CD4-positive, alpha-beta memory T cell (primary cell): ENCODE measurements at places on chromosomes 3 and 15. TPM values are rescaled to one million over a fixed set of nuclear protein-coding genes. Genes with fewer than 3 reads are reported as not detected.

Gene ISLR2
- not detected for total RNA-seq

Gene DNAH12
- total RNA-seq, result 0.09 TPM

Gene DAZL
- not detected for total RNA-seq

Gene HRH1
- 0.81 TPM for total RNA-seq

Gene BLM
- 8.9 TPM for total RNA-seq

Gene GOLGA8S
- total RNA-seq, result 0.30 TPM

Gene CD86
- 1.2 TPM for total RNA-seq

Gene KCNH8
- 0.06 TPM for total RNA-seq

Gene RARRES1
- total RNA-seq, result not detected

Gene MAP2K5
- 31.4 TPM for total RNA-seq

Gene OCA2
- not detected for total RNA-seq

Gene CATSPER2
- 11.4 TPM for total RNA-seq

Gene HCLS1
- 336 TPM for total RNA-seq

Gene PLSCR5
- not detected for total RNA-seq

Gene TNNC1
- 5.3 TPM for total RNA-seq

Gene QARS1
- 199 TPM for total RNA-seq

Gene MORC1
- not detected for total RNA-seq

Gene LINGO1
- total RNA-seq, result not detected

Gene PRSS50
- not detected for total RNA-seq

Gene NRROS
- 18.7 TPM for total RNA-seq
